Substantia nigra (tissue), 51 donors: ENCODE measurements at places on chromosomes 2 and 18.

GRCh38 chr2:135709992-135710391, 31.7 kb upstream of the UBXN4 start:
- no peak for DNase-seq

DNA sequence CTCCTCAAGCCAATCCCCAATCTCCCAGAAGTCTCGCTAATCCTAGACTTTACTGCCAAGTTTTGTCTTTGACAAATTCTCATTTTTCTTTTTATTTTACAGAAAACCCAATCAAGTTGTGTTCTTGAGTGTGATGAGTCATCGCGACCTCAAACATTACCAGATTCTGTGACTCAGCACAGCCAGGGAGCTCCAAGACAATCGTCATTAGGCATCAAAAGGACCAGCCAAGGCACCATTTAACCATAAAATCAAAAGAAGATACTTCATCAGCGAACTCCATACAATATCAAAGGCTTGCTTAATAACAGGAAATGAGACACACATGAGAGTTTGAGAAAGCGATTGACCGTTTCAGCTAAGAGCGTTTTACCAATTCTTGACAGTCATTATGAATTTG, 146.2 kb upstream of the AGAP1 start:
- no peak for DNase-seq

DNA sequence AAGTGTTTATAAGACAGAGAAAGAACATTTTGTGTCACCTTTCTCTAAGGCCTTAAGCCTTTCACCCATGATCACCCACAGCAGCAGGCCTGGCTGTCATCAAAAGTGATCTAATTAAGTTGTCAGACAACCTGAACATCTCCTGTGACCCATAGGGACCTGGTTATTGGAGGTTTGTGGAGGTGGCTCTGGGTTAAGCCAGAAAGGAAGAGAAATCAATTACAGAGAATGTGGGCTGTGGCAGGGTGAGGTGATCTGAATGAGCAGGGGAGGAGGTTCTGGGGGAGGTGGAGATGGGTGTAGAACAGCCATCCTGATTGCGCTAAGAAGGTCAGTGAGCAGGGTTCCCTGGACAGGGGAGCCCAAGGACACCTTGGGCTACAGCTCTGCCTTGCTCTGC, 170.8 kb downstream of the FSHR start:
- DNase-seq: no peak

- no peak for DNase-seq
Measured at GRCh38 chr2:71566372-71566771, 113.0 kb downstream of the DYSF start.

- DNase-seq: no peak
Measured at GRCh38 chr2:69065735-69066336, 52.9 kb downstream of the ANTXR1 start.

GRCh38 chr2:230877759-230878598, 13.2 kb downstream of the ITM2C start:
- no peak for DNase-seq

DNA sequence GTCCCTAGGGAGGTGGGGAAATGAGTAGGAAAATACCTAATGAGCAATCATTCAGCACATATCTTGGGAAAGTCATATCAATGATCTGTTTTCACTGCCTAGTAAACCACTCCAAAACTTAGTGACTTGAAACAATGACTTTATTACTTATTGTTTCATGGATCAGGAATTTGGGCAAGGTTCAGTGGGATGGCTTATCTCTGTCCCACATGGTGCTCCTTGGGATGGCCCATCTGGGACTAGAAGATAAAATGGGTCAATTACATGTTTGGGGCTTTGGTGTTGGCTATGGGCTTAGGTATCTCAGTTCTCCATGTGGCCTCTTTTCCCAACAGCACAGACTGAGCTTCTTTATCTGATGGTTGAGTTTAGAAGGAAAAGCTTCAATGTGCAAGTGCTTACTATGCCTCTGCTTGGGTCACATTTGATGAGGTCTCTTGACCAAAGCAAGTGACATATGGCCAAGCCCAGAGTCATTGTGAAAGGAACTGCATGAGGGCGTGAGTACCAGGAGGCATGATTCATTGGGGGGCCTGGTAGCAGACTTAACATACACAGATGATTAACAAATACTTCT, 218.1 kb upstream of the TNP1 start:
- DNase-seq: no peak

- DNase-seq: no peak
Measured at GRCh38 chr2:9573840-9574239, 18.2 kb upstream of the ADAM17 start.
